Activated CD8-positive, alpha-beta T cell treated with anti-CD3 and anti-CD28 coated beads for 36 hours (primary cell): ENCODE measurements at places on chromosomes 12 and 14.

- no peak for DNase-seq
Observed at GRCh38 chr12:28025821-28026505, 53.4 kb upstream of the PTHLH start.

DNA sequence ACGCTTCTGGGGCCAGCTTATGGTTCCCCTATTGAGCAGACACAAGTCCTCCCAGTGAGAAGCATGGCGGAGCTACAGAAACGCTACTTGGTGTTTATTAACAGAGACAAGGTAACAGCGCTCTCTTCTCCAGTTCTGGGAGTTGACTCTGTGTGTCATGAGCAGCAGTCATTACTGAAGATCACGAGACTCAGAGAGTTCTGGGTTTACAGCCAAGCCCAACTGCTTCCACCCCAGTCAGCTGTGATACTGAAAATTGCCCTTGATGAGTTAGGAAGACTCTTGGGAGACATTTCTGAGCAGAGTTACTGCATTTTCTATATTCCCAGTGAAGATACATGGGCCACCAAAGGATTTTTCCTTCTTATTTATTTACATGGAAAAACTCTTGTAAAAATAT is 48.6 kb downstream of the CFAP251 start:
- no peak for DNase-seq

GRCh38 chr14:34094384-34094783 is 143.5 kb upstream of the EGLN3 start:
- no peak for DNase-seq

DNA sequence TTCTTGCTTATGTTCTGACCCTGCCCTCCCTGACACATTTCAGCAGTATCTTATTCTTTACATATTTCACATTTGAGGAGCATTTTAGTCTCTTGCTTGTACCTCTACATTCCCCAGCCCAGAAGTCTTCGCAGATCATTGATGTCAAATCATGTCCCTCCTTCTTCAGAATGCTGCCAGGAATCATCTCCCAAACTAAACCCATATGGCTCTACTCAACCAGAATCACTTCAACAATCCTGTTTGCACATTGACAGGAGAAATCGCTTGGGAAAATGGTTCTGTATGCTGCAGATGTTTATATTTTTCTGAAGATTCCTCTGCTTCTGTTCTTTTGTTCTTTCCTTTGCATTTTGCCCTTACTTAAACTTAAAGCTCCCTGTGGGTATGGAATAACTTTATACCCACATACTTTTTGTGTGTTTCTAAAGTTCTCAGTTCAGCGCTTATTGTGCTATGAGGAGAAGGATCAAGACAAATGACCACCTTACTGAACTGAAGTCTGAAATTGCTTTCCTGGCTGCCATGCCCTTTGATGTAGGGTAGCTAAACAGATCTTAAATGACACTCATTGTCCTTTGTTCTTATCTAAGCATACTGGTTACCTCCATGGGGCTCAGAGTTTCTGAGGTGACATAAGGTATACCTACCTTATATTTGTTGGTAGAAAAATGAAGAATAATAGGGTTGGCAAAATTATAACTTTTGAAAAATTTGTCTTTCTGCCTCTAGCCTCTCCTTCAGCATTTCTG is 134.6 kb downstream of the SLC25A21 start:
- no peak for DNase-seq

DNA sequence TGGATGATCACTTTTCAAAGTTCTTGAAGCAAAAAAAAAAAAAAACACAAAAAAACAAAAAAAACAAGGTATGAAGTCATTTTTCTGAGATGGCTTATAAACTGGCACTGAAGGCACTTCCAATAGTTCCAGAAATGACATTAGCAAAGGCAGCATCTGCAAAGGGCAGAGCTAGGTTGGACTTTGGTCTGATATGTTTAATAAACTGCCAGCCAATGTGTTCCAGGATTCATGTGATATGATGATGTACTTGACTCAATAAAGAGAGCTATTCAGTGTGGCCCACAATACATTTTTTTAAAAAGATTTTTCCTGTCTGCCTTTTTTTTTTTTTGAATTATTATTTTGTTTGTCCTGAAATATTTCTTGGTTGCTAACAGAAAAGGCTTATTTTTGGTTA is 79.6 kb downstream of the VRK1 start:
- DNase-seq = no peak

DNA sequence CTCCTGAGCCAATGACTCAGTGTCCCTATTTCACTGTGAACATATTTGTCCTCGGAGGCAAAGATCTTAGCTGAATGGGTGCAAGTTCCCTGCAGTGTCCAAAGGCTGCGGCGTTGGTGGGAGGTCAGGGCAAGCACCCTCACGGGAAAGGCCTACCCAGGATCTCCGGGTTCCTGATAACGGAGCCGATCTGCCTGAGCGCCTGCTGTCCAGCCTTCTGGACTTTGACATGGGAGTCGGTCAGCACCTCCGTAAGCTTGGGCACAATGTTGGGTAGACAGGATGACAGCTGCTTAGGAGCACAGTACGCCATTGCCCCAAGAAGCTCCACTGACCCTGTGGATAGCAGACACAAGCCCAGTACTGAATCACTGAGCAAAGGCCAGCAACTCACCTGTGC is 31.5 kb upstream of the RAB35 start:
- no peak for DNase-seq

DNA sequence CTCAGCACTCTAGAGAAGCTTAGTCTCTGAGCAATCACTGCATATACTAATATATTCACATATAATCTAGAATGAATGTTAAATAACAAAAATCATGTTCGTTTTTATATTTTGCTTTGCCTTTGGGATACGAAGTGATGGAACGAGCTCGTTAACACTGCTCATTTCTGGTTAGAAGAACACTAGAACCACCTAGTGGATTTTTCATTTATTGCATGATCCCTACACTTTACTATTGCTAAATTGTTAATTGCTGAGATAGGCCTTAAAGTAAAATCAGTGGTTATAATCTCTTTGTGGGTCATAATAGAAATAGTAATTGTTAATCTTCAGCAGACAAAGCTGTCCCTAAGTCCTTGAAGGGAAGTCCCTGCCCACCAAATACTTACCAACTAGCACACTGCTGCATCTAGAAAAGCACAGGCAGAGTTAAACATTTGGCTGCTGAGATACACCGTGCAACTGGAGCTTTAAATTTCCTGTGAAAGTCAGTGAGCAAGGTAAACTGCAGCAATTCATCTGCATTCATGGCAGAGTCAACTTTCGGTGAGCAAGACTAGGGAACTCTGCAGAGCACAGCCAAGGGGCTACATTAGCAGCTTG is 353.7 kb downstream of the APAF1 start:
- no peak for DNase-seq
